GM12865 (cell line): ENCODE measurements at places on chromosomes 3 and 15.

GRCh38 chr3:112646623-112647022 lies 5.7 kb upstream of the CCDC80 start:
- no peak for DNase-seq

- DNase-seq, result no peak
Measured at GRCh38 chr3:101512396-101512645, 691 bp downstream of the SENP7 start.

DNA sequence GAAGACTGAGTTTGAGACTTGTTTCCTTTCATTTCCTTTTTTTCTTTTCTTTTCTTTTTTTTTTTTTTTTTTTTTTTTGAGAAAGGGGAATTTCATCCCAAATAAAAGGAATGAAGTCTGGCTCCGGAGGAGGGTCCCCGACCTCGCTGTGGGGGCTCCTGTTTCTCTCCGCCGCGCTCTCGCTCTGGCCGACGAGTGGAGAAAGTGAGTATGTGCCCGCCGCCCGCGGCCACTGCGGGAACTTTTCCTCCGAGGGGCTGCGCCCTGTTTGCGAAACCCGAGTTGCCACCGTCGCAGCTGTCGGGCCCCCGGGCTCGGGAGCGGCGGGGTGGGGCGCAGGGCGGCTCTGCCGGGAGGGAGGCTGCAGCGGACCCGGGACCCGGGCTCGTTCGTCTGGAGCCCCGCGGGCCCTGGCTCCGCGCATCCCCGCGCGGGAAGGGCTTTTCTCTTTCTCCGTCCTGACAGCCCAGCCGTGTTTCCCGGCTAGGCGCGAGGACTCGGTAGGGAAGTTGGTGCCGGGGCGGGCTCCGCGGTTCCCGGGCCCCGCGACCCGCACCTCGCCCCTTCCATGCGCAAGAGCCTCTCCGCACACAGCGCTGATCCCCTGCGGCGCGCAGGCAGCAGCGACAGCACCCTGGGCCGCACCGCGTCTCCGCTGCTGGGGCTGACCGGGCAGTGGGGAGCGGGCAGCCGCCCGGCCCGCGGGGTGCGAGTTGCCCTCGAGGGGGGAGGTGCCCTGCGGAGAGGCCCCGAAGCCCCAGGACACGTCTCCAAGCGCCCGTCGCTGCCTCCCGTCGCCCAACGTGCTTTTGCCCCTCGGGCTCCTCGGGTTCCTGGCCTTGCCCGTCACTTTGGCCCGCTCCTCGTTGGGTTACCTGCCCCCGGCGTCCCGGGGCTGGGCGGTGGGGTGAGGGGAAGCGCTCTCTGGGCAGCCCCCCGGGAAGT lies 1.4 kb downstream of the IGF1R start:
- DNase-seq, result peak; percentile 36

DNA sequence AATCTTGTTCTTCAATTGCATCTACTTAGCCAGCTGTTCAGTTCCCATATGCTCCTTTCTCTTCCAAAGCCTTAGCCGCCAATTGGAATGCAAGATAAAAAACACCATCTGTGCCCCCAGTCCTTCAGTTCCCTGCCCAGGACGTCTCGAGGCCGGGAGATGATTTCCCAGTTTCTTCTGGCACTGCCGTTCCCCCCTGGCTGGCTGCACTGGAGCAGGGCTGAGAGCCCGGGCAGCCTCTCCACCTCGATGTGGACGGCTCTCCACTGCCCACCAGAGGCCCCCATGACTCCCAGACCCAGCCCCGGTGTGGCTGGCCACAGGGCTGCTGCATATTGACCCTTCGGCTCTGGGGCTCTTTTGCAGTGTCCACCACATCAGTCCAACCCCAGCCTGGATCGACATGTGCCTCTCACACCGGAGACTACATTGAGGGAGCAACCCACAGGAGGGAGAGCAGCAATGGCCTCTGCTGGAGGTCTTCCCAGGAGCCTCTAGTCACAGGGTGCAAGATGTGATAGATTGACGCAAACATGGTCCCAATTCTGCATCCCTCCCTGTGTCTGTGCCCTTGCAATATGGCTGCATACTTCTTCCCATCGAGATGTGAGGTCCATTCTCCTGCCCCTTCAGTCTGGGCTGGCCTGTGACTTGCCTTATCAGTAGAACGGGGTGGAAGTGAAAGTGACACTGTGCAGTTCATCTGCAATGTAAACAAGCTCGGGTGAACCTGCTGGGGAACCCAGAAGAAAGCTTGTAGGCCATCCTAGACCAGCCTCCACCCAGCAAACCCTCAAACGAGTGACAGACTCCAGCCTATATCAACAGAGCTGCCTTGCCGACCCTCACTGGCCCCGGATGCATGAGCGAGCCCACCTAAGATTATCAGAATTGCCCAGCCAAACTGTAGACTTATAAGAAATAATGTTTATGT lies 52.3 kb upstream of the PRR20G start:
- peak; percentile 43 for DNase-seq

- no peak for DNase-seq
Measured at GRCh38 chr3:17035033-17035432, 150.3 kb downstream of the PLCL2 start.

GRCh38 chr3:155354658-155355057 lies 61.2 kb upstream of the STRIT1 start:
- DNase-seq, result no peak

DNA sequence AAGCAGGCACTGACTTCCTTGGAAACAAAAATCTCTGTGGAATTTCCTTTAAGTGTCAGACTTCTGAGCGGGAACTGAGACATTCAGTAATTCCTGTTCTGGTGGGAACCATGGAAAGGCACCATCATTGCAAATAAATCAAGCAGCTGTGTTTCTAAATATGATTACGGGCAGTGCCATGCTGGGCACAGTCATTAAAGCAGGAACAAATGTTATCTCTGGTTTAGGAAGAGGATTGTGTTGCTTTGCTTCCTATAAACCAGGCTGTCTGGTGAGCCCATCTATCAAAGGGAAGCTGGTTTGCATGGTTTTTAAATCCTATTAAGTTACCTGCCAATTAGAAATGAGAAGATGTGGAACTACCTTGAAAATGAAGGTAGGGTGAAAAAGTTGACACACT lies 86.7 kb downstream of the EBLN2 start:
- DNase-seq, result no peak

GRCh38 chr3:40166997-40167396 lies 142.5 kb upstream of the EIF1B start:
- DNase-seq, result no peak

DNA sequence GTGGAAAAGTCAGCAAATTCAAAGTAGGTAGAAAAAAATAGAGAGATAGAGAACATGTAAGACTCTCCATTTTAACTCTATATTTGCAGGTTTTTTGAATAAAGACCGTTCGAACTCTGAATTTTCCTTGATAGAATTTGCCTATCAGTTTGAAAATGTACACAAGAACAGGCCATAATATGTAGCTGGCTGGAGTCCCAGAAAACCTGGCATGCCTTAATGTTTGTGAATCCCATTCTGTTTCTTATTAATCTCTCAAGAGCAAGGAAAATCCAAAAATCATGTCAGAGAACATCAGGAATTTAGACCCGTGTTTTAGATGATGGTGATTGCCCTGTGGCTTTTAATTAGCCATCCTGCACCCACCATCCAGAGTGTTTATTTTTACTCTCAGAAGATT lies 7.2 kb upstream of the CFAP161 start:
- DNase-seq, result no peak

DNA sequence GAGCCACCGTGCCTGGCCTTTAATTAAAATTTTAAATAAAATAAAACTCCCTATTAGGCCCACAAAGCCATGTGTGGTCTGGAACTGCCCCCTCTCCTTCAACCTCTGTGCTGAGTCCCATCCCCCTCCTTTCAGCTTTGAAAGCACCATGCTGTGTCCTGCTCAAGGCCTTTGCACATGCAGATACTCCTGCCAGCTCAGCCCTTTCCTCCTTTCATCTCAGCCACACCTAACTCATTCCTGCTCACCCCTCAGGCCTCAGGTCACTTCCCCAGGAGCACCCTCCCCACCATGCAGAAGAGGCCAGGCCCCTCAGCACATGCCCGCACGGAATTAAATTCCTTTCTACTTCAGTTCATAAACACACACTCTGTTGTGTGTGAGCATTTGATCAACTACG lies 28.1 kb downstream of the ATRIP start:
- no peak for DNase-seq

- DNase-seq, result no peak
Measured at GRCh38 chr3:99883693-99884092, 66.0 kb downstream of the CMSS1 start.

GRCh38 chr3:37103103-37103808 lies 71.1 kb downstream of the LRRFIP2 start:
- no peak for DNase-seq

DNA sequence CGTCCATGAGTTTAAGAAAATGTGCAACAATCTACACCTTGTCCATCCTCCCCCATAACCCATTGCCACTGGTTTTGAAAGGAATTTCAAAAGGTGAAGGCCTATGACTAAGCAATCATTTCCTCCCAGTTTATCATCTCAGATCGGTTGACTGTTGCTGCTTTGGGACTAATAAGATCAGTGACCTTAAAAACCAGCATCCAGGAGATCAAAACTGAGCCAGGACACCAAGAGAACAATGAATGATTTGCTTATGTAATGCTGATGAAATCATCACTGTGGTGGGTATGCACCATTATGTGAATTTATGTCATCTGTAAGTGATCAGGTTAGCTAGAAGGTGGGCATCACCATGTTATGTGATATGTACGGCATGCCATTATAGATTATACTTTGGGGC lies 195.5 kb downstream of the SSR3 start:
- DNase-seq, result no peak

- no peak for DNase-seq
Measured at GRCh38 chr3:180922242-180922641, 9.8 kb downstream of the FXR1 start.
